HepG2 (cell line): ENCODE measurements at places on chromosomes 3 and 15. TPM values are rescaled to one million over a fixed set of nuclear protein-coding genes. Genes with fewer than 3 reads are reported as not detected.

Gene P2RY12
- not detected in 2 replicates for total RNA-seq

Gene MEIS2
- 12.4 and 12.6 TPM in 2 replicates for total RNA-seq

Gene TMEM45A
- 11.7 and 14.8 TPM in 2 replicates for total RNA-seq

Gene MRAS
- total RNA-seq, result 36.2 TPM in 2 replicates

Gene IQCF5
- not detected in 2 replicates for total RNA-seq

Gene AEN
- 115 and 118 TPM in 2 replicates for total RNA-seq

Gene ARIH2
- total RNA-seq, result 83.3 and 86.9 TPM in 2 replicates
